GM12892 (cell line): ENCODE measurements at places on chromosomes 11 and 22.

DNA sequence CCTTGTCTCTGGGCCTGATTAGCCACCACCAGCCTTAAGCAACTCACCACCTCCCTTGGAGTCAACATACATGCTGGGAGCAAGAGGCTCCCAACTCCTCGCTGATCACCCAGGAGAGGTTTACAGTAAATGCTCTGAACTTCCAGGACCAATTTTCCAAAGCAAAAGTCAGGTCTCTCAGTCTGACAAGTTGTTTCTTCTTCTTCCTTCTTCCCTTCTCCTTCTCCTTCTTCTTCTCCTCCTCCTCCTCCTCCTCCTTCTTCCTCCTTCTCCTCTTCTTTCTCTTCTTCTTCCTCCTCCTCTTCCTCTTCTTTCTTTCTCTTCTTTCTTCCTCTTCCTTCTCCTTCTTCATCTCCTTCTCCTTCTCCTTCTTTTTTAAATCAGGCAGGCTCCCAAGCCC is 148.2 kb downstream of the NECTIN1 start:
- no peak for DNase-seq

DNA sequence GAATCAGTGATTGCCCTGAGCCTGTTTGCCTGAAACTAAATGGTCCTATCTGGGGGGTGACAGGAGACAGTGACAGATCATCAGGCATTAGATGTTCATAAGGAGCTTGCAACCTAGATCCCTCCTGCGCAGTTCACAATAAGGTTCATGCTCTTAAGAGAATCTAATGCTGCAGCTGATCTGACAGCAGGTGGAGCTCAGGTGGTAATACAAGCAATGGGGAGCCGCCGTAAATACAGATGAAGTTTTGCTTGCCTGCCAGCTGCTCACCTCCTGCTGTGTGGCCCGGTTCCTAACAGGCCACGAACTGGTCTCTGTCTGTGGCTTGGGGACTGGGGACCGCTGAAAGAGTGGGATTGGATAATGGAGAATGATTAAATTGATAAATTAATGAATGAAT is 14.0 kb downstream of the NOX4 start:
- no peak for DNase-seq

DNA sequence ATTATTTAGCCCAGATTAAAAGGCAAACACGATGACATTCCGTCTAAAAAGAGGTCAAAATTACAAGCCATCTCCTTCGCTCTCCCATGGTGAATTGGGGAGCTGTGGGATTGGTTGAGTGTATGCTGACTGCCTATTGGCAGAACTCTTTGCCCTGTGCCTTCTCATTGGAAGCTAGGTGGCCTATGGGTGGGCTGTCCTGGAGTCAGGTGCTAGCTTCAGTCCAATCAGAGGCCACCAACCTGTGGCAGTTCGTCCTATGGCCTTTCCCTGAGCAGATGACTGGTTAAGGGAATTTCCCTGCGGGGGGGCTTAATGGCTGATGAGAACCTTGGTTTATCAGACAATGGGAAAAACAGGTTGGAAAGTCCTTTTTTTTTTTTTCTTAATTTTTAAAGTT is 3.2 kb upstream of the MTMR3 start:
- no peak for DNase-seq

- DNase-seq = no peak
Observed at GRCh38 chr11:36135076-36135475, 154.1 kb downstream of the COMMD9 start.

- no peak for DNase-seq
Observed at GRCh38 chr22:23670378-23671295, 20.2 kb upstream of the RGL4 start.

DNA sequence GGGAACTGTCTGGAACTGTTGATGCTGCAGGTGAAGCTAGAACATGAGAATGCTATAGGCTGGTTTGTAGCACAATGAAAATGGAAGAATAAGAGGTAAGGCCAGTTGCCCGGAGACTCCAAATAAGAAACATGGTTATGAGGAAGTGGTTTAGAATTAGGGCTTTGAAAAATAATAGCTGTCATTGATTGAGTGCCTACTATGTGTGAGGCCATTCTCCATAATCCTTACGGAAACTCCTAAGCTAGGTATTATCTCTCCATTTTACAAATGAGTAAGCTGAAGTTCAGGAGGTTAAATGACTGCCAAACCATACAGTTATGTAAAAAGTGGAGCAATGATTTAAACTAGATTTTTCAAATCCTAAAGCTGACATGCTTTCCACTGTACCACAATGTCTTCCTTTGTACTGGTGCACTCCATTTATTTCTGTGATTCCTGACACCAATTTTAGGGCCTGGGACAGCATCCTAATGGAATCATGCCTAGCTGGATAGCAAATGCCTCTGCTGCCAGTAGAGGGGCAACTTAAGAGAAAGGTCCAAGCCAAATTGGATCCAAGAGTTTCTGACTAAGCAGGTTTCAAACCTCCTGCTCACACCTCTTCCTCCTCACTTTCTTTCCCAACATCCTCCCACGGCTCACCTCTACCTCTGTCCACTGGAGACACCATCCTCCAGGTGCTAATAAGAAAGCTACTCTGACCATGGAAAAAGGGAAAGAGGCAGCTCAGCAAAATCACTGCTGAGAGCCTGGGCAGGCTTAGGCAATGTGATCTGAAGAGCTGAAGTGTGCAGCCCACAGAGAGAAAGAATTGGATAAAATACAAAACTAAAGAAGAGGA is 46.9 kb upstream of the PICALM start:
- no peak for DNase-seq

- DNase-seq = no peak
Observed at GRCh38 chr11:78147807-78148206, 8.4 kb upstream of the ALG8 start.

GRCh38 chr11:62599069-62599696 is 2.5 kb downstream of the MTA2 start:
- DNase-seq = peak; percentile 96

DNA sequence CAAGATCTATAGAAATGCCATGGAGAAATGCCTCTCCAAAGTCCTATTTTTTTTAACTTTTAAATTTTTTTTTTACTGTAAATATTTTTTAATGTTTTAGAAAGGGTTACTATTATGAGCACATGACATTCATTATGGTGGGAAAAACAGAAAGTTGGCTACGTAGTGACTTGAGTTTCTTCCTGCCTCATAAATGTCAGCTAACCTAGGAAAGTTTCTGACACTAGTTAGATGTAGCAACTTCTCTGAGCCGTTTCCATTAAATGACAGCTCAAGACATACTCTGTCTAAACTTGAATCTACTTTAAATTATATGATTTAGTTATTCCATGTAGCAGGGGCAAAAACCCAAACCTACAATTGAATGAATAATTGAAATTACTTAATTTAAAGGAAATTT is 18.4 kb upstream of the CTSC start:
- no peak for DNase-seq

- DNase-seq = no peak
Observed at GRCh38 chr22:30841273-30841672, 127.3 kb downstream of the MORC2 start.

DNA sequence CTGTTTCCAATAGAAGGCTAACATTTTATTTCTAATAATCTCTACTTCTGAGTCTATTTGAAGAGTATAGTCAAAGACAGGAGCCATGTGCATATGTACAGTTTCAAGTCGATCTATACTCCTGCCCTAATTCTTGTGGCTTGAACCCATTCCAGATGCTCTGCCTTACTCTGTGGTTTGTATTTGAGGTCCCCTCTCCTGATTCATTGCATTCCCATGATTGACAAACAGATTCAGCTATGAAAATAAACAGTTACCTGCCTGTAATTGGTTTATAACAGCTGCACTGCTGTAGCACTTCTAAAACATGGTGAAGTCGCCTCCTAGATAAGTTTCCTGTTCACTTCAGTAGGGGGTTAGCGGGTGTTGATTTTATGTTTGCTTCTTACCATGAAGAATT is 138.7 kb downstream of the SOX6 start:
- no peak for DNase-seq

- no peak for DNase-seq
Observed at GRCh38 chr22:50060441-50061140, 2.5 kb upstream of the TTLL8 start.

DNA sequence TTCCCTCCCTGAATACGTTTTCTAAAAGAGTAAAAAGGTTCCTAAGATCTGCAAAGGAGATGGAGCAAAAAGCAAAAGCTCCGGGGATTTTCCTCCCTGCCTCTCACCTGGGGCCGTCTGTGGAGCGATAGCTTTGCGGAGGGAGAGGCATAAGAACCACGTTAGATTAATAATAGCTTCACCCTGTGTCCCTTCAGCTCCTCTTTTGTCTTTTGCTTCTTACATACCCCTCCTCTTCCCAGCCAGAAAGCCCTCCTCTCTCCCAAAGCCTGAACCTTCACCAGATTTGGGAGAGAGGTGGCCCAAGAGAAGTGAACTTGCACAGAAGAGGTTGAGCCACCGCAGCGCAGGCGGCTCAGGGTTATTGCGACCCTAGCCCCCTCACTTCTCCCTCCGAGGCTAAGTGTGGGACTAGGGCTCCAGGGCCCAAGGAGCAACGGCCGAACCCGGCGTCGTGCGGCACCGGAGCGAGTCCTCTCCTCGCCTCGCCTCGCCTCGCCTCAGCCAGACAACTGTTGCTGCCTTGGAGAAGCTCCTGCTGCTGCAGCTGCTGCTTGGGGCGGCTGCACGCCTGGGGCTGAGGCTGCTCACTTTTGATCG is 97.6 kb upstream of the HSD17B12 start:
- DNase-seq = no peak

DNA sequence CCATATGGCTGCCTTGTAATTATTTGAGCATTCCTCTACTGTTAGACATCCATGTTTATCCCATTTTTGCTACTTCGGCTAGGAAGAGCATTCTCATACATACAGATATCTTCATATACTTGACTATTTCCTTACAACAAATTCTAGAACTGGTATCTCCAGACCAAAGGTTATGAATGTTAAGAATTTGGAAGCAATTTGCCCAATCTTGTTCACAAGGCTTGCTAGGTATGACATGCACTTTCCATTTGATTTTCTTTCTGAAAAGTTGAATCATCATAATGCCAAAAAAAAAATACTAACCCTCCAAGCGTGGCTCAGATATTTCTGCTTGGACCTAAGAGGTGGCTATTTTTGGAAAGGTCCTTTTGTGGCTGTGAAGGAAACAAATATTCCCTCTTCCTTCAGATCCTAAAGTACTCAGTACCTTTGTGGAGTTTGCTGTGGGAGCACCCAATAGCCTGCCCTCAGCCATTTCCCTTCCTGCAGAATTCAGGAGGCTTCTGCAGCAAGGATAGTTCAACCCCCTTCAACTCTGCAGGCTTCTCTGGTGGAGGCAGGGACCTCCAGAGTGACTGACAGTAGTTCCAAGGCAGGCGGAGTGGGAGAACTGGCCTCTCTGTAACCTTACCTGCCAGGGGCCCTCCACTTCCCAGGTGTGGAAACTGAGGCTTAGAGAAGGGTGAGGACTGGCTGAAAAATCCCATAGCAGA is 22.0 kb upstream of the CPT1A start:
- DNase-seq = no peak

DNA sequence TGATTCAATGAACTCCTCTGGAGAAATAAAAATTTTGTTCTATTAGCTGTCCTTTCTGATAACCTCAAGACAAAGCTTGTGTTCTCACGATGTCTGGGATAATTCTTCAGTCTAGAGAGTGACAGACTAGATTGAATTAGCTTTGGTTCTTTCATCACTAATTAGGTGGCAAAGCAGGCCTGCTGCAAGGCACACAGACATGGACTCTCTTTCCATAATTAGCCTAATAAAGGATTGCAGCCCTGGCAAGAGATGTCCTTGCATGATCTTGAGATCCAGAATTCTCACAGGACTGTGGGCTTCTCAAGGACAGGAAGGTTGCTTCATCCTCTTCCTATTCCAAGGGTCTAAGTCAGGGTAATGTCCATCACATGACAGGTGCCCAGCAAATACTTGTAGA is 245.6 kb upstream of the ZC3H12C start:
- no peak for DNase-seq

DNA sequence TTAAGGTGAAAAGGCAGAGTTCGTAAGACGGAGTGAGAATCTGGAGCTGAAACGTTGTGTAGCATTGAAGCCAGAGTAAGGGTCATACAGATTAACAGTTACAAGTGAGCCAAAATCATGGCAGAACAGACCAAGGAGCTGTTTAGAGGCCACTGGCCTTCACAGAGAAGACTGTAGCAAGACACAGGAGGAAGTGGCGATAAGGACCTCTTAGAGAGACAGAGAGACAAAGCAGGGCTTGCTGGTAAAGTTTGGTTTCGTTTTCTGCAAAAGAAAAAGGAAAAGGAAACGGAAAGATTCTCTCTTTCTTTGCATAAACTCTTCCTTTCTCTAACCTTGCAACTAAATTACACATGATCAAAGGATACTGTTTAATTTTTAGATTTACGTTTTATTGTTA is 83.0 kb downstream of the AASDHPPT start:
- DNase-seq = no peak

DNA sequence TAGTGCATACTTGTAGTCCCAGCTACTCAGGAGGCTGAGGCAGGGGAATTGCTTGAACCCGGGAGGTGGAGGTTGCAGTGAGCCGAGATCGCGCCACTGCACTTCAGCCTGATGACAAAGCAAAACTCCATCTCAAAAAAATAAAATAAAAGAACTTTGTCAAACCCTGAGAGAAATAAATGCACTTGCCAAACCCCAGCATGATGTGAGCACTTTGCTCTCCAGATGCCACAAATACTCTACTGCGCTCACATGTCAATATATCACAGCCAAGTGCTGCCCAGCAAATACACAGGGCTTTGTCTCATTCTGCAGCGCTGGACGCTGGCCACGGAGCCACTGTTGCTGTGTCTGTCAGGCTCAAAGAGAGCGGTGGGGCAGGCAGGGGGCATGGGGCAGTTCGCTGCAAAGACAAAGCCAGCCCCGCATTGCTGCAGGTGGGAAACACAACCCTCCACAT is 45.1 kb downstream of the AHNAK start:
- no peak for DNase-seq

- no peak for DNase-seq
Observed at GRCh38 chr11:86735451-86736290, 63.3 kb upstream of the ME3 start.

DNA sequence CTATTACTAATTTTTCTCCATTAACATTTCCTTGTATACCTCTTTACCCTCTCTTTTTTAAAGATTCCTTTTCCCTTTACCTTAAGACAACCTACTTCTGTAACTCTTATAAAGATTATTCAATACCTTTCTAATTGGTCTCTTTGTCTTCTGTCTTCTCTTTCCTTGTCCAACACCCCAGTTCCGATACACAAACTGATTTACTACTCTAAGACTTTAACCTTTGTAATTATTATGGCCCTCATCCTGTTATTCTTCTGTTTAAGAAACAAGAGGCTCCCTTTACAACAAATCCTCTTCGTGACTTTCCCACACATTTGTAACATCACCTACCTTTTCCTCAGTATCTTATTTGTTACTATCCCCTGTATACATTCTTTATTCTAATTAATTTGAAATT is 81.8 kb downstream of the TTC17 start:
- DNase-seq = no peak

DNA sequence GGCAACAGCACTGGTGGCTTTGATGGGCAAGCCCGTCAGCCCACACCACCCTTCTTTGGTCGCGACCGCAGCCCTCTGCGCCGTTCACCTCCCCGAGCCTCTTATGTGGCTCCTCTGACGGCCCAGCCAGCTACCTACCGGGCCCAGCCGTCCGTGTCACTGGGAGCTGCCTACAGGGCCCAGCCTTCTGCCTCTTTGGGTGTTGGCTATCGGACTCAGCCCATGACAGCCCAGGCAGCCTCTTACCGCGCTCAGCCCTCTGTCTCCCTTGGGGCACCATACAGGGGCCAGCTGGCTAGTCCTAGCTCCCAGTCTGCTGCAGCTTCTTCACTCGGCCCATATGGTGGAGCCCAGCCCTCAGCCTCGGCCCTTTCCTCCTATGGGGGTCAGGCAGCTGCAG is 8.0 kb downstream of the RBM14 start:
- DNase-seq = no peak
